Lung microvascular endothelial cell (primary cell): ENCODE measurements at places on chromosomes 1 and 21. TPM values are rescaled to one million over a fixed set of nuclear protein-coding genes. Genes with fewer than 3 reads are reported as not detected.

The EPHA8 gene
- total RNA-seq: not detected in 2 replicates

The LAMC1 gene
- 240 and 248 TPM in 2 replicates for total RNA-seq

The ARHGAP29 gene
- 144 and 201 TPM in 2 replicates for total RNA-seq

The AKT3 gene
- 32.0 and 44.2 TPM in 2 replicates for total RNA-seq

The OR13G1 gene
- total RNA-seq: not detected in 2 replicates

The PKLR gene
- total RNA-seq: under 0.01 TPM in 1 of 2 replicates, not detected in the other

The MROH9 gene
- not detected in 2 replicates for total RNA-seq
